ENCODE measurements at places on chromosomes 11 and 22. TPM values are rescaled to one million over a fixed set of nuclear protein-coding genes. Genes with fewer than 3 reads are reported as not detected.

IFITM5 gene
- total RNA-seq: not detected

ZNF280B gene
- total RNA-seq: 4.8 TPM

BIRC3 gene
- total RNA-seq: 1.1 TPM

OR52H1 gene
- 0.82 TPM for total RNA-seq

TMEM151A gene
- 6.4 TPM for total RNA-seq

GRCh38 chr11:39365809-39366436, 2093.5 kb downstream of the LRRC4C start:
- peak; percentile 5 for DNase-seq

DNA sequence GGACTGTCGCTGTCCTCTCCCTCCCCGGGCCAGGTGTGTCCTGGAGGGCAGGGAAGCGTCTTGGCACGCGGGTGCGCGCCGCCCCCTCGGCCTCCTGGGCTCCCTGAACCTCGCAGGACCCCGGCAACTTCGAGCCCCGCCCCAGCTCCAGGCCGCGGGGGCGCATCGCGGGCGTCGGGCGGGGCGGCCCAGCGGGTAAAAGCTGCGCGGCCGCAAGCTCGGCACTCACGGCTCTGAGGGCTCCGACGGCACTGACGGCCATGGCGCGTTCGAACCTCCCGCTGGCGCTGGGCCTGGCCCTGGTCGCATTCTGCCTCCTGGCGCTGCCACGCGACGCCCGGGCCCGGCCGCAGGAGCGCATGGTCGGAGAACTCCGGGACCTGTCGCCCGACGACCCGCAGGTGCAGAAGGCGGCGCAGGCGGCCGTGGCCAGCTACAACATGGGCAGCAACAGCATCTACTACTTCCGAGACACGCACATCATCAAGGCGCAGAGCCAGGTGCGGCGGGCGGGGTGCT, at the start of gene CST6:
Gene CST6, plus strand, starts transcription at position 224 of the 519 bp plus-strand sequence. Its CDS starts 37 bp downstream, at position 261.
- DNase-seq: peak; percentile 30

DNA sequence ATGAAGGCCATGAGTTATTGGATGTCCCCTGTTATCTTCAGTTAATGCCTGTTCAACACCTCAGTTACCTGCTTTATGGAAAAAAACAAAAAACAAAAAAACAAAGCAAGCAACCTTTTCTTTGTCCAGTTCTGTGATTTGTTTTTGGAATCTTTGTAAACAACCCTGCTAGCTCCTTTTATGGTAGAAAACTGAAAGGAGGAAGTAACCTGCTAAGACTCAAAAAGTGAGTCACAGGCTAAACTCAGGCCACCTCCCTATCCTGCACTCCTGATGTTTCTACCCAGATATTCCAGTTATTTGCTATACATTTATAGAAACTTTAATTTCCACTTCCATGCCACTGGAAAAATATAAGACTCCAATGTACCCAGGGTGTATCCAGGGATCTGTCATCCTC, 20.6 kb upstream of the TLCD5 start:
- DNase-seq: no peak

DNA sequence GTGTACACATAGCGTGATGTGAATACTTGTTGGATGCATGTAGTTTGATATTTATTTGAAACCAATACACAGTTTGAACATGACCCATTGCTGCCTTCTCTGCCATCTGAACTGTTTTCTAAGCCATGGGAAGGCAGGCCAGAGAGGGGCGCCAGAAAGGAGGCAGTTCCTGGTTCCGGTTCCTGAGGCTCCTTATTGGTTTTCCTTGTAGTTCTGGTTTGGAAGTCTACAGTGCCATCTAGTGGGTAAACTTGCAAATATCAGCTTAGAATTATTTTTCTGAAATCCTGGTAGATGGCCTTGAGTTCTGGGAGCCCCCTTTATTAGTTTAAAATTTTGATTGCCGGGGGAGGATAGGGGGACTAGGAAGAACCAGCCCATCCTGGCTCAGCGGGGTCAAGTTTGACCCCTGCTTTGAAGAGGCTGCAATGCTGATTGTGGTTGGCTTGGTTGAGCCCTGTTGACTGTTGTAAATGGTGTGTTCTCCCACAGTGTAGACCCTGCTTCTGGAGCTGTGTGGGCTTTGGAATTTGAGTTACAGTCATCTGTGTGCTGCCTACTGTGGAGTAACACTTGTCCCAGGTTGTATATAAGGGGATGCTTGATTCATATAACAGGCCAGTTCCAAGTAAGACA, 48.4 kb downstream of the GRAMD1B start:
- DNase-seq: peak; percentile 87

DNA sequence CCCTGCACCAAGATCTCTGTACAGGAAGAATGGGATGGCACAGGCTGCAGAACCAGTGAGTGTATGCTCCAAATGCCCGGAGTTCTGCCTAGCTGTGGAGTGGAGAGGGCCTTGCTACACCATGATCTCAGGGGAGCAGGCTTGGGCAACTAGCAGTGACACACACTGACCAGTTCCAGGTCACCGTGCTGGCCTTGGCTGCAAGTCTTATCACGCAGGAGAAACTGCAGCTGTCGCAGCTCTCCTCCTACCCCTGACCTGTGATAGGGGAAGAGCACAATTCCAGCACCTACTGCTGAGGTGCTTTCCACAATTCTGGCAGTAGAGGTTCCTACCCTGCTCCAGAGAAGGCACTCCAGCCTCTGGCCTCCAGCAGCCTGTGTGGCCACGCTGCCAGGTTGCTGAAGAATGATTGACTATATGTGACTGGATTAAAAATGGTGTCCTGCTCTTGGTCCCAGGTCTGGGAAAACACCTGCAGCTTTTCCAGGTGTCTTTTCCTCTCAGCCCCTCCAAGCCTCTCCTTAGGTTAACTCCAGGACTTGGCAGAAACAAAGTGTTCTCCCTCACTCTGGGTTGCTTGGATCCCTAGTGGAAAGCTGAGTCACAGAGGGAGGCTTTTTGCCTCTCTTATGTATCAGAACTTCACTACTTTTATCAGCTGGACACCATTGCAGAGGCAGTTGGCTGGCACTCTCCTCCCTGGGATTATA, 43.3 kb upstream of the PTPN5 start:
- DNase-seq: no peak

DNA sequence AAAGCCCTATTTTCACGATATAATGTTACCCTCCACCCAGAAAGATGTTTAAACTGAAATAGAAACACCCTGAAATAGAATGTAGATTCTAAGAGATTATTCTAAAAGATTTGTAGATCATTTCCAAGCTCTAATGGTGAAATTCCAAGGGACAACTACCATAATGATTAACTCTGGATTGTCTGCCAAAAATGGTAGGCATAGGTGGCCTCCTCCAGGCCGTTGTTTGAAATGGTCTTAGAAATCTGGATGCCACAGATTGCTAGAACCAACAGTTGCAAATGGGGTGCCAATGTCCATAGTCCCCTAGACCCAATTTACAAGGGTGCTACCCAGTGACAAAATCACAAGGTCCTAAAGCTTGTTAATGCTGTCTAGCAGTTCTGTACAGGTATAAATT, 6.7 kb upstream of the SLC6A5 start:
- no peak for DNase-seq
